Renal cortical epithelial cell (primary cell): ENCODE measurements at places on chromosomes 5 and 9. TPM values are rescaled to one million over a fixed set of nuclear protein-coding genes. Genes with fewer than 3 reads are reported as not detected.

Gene PCDHGC4
- total RNA-seq = 1.1 TPM in 1 of 2 replicates, not detected in the other

Gene CARD9
- total RNA-seq = 0.52 and 1.5 TPM in 2 replicates

Gene ANKRD33B
- total RNA-seq = 8.2 and 32.9 TPM in 2 replicates

Gene NSG2
- total RNA-seq = 0.15 TPM in 1 of 2 replicates, not detected in the other

Gene KIAA0825
- 3.3 and 10.8 TPM in 2 replicates for total RNA-seq

Gene ZNF367
- 1.3 and 8.7 TPM in 2 replicates for total RNA-seq

Gene IRX4
- not detected in 2 replicates for total RNA-seq

Gene THG1L
- total RNA-seq = 18.1 and 20.0 TPM in 2 replicates
